NCI-H524 (cell line): ENCODE measurements at places on chromosomes 11 and 22.

- DNase-seq: no peak
Observed at GRCh38 chr11:27453701-27454100, 18.9 kb downstream of the LGR4 start.

- peak; percentile 91 for DNase-seq
Observed at GRCh38 chr22:20591660-20592310, 84.4 kb downstream of the MED15 start.

DNA sequence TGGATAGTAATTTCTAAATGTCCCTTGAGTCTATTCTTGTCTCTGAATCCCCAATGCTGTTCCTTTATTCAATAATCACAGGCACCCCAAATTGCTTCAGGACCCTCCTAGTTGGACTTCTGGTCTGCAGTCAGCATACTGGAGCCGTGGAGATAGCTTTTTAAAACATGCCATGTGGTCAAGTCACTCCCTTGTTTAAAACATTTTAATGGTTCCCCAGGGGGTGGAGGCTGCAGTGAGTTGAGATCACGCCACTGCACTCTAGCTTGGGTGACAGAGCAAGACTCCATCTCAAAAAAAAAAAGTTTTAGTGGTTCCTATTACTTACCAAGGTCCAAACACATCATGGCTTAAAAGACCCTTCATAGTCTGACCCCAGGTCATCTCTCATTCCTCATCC lies 220.3 kb downstream of the ADAMTS15 start:
- DNase-seq: no peak

DNA sequence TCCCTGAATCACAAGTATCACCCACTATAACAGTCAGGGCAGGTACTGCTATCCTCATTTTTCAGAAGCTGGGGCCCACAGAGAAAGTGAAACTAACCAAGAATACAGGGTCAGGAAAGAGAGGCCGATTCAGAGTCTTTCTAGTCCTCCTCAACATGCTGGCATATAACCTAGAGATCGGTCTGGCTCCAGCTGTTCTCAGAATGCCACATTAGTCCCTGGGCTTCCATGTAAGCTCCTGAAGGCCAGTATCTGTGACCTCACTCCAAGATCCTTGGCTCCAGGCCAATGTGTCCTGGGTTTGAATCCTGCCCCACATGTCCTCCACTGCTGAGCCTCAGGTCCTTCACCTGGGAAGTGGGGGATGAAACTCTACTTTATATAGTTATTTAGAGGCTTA lies 50.4 kb downstream of the TENM4 start:
- DNase-seq: no peak

DNA sequence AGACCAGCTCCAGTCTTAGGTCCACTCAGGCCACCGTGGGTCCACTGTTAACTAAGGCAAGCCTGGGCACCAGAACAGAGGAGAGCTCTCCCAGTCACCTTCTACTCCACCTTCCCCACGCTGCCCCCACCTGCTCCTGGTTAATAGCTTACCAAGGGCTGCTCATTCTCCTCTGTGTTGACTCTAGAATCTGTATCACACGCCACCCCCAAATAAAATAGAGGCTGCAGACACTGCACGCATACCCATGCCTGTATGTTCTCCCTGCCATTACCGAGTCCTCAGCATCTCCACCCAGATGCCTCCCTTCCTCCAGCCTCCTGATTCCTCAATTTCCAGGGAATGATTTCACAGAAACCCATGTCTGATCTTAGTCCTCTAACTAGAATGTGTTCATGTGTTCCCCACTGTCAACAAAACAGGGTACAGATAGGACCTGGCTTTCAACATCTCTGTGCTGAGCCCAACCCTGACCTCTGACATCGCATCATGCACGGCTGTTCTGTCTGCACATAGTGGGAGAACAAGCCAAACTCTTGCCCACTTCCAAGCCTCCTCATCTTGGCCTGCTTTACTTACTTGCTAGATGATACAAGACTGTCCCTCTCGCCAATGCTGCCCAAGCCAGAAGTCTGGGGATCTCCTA lies 49.8 kb downstream of the SMCO4 start:
- no peak for DNase-seq

GRCh38 chr22:44187652-44188230 lies 7.0 kb downstream of the PARVG start:
- no peak for DNase-seq

DNA sequence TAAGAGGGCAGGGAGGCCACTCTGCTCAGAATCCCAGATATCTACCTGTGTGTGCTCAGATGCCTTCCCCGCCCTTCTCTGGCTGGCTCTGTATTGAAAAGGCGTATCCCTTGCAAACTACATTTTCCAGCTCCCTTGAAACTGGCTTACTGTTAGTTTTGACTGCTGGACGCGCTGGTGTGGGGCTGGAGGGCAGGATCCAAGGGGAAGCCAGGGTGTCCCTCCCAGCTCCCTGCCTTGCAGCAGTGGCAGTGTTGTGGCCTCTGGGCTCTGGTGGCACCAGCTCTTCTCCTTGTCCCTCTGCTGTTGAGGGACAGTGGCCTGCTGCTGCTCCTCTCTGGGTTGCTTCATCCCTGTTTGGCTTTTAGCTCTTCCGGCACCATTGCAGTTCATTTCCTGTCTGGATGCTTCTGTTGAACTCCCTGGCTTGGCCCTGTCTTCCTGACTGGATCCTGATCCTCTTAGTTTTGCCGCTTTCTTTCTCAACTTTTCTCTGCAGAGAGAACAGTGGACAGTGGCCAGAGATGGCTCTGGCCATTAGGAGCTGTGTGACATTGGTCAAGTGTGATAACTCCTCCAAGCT lies 107.1 kb upstream of the PARVA start:
- DNase-seq: no peak

- DNase-seq: no peak
Observed at GRCh38 chr11:60719391-60719790, 5.1 kb upstream of the MS4A18 start.

- no peak for DNase-seq
Observed at GRCh38 chr11:18347471-18348125, 25.2 kb downstream of the GTF2H1 start.

DNA sequence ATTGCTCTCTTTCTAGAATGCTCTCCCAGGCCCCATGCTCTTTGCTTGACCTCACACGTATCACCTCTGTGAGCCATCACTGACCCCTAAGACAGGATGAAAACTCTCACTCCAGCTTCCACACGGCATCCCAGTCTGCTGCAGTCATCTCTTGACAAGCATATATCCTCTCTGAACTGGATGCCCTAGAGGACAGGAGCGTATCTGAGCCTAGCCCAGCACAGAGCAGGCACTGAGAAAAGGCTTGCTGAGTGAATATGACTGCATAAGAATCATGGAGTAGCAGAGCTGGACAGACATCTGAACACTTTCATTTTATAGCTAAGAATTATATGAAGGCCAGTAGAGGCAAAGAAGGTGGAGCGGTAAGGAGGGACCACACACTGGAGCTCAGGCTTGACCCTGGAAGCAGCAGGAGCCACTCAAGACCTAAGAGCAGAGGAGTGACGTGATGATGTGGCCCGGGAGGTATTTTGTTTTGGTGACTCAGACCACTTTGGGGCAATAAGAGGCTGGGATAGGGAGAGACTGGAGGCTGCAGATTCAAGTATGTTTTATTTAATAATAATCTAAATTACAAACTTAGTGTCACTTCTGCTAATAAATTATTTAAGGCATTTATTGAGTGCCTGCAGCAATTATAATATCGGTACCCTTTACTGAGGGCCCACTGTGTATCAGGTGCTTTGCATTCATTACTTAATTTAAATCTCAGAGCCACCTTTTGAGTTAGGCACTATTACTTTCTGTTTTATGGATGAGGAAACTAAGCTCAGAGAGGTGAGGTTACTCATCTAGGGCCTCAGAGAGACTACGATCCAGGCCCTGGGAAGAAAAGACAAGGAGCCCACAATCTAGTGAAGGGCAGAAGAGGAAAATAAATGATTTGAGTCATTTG lies 42.6 kb downstream of the MAP6 start:
- no peak for DNase-seq

DNA sequence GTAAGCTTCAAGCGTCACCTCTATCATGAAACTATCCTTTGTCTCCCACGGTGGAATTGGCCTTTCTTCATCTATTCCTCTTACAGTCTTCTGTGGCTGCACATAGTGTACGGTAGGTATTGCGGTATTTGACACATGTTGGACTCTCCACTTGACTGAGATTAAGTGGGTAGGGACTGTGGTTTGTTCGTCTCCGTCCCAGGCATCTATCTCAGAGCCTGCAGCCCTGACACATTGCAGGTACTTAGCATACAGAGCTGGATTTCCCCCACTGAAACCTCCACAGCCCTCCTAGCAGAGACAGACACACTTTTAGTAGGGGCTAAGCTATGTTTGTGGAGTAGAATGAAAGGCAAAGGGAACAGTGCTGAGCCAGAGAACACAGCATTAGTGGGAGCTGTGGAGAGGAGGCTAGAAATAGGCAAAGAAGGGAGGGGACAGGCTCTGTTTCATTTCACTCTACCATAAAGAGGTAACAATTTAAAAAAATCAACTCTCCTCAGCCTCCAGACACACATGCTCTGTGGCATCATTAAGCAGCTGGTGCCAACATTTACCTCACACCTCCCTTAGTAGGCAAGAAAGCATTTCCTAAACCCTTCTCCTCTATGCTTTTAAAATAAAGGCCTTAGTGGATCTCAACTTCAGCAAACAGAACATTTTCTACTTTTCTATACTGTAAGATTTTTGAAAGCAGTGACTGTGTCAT lies 277.5 kb downstream of the KIRREL3 start:
- peak; percentile 24 for DNase-seq

GRCh38 chr11:43987384-43988039 lies 45.1 kb downstream of the C11orf96 start:
- DNase-seq: no peak

- DNase-seq: no peak
Observed at GRCh38 chr11:2477936-2478335, 33.1 kb downstream of the KCNQ1 start.

DNA sequence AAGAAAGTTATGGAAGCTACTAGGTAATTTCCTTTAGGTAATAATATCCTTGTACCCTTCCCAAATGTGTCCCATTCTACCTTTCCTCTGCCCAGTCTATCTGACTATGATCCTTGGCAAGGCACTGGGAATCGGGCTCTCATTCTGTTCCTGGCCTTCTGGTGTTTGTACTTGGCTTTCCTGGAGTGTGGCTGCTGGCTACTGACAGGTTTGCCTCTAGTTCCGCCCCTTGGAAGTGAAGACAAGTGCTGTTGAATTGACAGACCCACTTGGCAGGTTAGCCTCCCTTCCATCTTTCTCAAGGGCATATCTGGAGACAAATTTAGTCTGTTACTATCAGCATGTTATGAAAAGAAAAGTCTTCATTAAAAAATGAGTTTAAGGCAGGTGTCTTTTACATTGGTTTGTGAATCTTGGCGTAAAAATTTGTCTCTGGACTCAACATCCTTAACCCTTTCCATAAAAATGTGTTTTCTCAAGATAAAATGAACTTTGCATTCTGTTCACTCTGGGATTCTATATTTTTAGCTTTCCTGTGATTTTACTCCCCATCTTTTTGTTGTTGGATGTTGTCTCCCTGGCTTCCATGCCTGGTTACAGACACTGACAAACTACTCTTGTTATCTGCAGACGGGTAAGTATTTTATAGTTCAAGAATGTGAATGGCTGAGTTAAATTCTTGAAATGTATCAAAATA lies 287.4 kb upstream of the PDGFD start:
- DNase-seq: no peak

DNA sequence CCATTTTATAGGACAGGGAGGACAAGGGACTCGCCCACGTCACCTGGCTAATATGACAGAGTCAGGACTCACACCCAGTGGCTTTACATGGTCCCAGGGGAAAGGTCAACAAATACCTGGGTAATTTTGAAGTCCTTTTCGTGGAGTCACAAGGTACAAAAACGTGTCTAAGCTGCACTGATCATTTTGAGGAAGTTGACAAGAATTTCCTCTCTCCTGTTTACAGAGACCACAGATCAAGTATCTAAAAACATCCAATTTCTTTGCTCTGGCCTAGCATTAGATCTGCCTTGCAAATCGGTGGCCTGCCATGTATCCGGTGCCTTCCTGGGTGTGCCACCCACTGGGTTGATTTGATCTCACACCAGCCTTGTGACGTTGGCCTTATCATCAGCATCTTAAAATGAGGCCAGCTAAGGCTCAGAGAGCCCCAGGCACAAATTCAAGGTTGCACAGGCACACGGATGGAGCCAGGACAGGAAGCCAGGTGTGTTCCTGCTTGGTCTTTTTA lies 17.6 kb downstream of the GDPD5 start:
- DNase-seq: no peak

DNA sequence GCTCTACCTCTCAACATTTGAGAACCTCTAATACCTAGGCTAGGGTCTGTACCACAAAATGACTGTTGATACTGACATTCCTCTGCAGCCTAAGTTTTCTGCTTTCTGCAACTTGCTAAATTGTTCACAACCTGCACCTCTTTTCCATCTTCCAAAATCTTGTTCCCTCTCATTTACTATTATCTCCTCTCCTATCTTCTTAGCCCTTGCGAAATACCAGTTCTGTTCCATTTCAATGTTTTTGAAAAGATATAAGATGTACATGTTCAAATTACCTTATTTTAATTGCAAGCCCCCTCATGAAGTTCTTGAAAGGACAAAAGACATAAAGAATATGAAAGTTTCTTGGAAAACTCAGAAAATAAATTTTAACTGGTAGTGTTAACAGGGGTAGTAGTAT lies 72.3 kb downstream of the FAM168A start:
- no peak for DNase-seq

- DNase-seq: no peak
Observed at GRCh38 chr22:38485783-38486182, 17.9 kb downstream of the KDELR3 start.

DNA sequence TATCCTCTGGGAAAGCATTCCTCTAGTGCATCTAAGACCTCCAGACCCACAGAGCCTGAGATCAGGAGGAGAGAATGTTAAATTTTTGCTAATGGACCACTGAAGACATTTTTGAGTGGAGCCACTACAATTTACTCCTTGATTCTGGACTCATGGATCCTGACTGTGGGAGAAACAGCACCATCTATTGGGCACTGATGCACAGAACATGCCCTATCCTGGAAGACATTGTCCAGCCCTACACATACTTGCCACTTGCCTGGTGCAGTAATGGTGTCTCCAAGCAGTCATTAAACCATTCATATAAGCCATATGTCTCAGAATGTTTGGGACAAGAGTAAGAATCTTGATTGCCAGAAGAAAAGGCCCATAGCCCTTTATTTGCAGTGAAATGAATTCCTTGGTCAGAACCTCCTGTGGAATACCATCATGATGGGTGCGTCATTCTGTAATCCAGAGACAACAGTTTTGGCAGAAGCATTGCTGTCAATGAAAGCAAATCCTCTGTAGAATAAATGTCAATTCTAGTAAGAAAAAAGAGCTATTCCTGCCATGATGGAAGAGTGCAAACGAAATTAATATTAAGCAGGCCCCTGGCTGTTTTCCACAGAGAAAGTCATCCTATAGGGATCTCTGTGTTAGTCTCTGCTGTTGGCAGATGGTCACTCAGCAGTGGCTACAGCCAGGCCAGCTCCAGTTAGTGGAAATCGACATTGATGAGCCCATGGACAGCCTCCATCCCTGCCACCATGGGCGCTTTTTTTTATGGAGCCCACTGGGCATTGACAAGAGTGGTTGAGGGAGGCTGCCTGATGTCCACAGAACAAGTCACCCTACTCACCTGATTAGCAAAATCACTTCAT lies 43.5 kb downstream of the GGTLC2 start:
- DNase-seq: peak; percentile 72
